ENCODE measurements at places on chromosomes 6 and 20.

- DNase-seq, result no peak
Measured at GRCh38 chr6:44232676-44233566, 9.5 kb downstream of the SLC29A1 start.

DNA sequence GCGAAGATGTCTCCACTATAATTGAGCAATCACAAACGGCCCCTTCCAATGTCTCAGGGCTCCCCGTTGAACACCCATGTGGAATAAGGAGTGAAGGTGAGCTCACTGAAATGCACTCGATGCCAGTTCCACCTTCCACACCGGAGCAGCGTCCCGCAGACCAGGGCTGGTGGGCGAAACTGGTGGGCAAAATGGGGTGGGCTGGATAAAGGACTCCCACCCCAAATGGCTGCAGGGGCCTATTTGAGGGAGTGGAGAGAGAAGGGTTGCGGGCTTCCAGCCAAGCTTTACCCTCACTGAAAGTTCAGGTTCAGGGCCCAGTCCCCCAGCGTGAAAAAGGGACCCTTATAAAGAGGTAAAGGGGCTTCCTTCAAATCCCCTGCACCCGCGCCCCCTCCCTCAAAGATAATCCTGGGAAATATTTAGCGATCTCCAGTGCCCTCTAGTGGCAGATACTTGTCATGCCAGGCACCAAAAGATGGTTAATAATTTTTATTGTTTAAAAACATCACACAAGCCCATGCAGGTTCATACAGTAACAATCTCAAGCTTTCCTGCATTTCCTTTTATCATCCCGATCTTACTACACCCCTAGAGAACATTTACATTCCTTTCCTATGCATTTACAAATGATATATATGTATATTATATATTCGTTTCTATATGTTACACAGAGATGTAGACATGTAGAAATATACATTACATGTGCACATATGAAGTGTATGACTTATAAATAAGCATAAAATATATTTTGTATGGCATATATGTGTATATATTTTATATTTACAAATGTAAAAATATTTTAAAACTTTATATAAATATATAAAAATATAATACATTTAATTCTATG is 58.2 kb upstream of the NKX2-2 start:
- DNase-seq, result no peak

DNA sequence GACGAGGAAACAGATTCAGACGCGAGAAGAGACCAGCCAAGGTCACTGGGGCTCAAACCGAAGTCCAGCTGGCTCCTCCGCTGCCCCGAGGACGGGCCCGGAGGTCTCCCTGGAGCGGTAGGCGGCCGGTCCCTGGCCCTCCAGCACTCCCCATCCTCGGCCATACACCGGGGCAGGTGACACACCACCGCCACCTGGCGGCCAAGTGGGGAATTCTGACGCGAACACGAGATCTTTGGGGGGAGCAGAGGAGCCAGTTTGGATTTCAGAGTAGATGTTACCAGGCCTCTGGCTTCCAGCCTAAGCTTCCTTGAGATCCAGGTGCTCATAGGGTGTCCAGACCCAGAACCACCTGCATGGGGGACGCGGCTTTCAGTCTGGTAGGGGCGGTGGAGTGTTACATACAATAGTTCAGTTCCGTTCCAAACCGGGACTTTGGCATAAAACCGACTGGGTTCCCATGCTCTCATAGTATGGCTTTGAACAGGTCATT is 16.1 kb downstream of the BPIFB1 start:
- DNase-seq, result no peak

DNA sequence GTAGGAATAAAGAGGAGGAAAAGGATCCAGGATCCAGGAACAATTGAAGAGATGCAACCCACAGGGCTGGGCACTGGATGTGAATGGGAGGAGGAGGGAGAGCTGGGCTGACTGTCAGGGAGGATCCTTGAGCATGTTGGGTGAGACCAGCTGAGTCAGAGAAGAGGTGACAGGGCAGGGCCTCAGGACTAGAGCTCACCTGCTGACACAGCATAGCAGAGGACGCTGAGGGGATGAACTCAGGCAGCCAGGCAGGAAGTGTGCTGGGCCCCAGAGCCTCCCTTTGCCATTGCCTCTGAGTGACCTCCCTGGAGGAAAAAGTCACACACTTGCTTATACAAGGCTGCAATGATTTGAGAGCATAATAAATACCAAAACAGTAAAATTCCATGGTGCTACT is 72.3 kb downstream of the ZNF133 start:
- no peak for DNase-seq

DNA sequence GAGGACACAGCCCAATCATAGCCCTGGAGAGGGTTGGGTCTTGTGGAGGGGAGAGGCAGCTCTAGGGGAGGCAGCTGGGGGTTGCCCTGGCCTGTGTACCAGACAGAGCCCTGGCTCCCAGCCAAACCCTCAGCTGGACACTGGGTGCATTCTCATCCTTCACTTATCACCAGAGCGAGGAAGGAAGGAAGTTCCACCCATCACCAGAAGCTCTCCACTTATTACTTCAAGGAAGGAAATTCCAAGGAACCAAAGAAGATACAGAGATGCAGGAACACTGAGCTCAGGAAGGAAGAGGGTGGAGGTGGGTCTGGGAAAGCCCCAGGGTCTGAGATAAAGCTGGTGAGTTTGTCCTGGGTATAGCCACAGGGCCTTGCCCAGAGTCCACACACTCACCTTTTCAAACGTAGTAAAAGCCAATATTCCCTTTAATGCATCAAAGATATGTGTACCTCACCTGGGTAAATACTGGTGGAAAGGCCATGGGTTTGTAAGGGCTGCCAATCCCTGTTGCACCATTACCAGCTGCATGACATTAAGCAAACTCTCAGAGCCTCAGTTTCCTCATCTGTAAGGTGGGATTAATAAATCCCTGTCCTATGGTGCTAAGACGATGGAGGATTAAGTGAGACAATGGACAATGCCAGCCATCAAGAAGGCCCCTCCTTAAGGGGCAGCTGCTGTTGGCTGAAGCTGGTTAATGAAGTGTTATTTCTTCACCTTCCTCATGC is 109.7 kb upstream of the NAA20 start:
- DNase-seq, result no peak
